IMR-90 (cell line): ENCODE measurements at places on chromosomes 4 and X. TPM values are rescaled to one million over a fixed set of nuclear protein-coding genes. Genes with fewer than 3 reads are reported as not detected.

- no peak for DNase-seq
These were observed 30.9 kb downstream of the STOX2 start for GRCh38 chr4:183936047-183936446.

DNA sequence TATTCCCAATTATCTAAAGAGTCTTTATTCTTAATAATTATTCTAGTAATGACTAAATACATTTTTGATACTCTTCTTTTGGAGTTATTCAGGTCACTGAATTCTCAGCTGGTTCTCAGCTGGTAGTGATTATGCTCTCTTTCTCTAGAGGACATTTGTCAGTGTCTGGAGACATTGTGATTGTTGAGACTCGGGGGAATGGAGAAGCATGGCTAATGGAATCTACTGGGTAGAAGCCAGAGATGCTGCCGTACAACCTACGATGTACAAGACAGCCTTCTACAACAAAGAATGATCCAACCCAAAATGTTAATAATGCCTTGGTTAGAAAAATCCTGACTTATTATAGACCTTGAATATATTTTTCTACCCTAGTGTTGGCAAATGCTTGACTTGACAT, 149.2 kb upstream of the ANKRD50 start:
- DNase-seq = no peak

- no peak for DNase-seq
These were observed 134.1 kb upstream of the GPC4 start for GRCh38 chrX:133549295-133549933.

DNA sequence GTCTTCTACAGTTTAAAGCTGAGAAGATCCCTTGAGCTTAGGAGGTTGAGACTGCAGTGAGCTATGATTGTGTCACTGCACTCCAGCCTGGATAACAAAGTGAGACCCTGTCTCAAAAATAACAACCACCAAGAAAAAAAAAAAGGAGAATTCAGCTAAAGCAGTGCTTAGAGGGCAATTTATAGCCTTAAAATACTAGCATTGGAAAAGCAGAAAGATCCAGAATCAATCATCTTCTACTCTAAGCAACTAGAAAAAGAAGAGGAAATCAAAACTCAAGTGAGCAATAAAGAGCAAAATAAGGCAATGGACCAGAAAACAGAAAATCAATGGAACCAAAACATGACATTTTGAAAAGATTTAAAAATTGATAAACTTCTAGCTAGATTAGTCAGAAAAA, 639 bp upstream of the PI4K2B start:
- no peak for DNase-seq

DNA sequence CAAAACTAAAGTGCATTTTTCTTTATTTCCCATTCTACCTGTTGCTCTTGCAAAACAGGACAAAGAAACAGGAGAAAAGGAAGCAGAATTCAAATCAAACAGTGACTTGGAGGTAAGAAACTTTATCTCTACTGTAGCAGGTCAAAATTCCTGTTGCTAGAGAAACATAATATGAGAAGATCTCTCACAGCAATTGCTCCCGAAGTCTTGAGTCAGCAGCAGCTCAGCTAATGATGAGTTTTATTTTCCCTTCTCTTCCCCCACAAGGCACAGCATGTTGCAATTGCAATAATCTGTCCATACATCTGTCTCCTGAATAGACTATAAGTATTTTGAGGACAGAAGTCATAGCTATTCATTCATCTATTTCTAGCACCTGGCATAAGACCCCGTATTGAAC, 112.7 kb downstream of the CLNK start:
- no peak for DNase-seq

- peak; percentile 25 for DNase-seq
These were observed 17.7 kb downstream of the SPON2 start for GRCh38 chr4:1154523-1155182.

- DNase-seq = no peak
These were observed 15.5 kb upstream of the ADD1 start for GRCh38 chr4:2827874-2828751.

DNA sequence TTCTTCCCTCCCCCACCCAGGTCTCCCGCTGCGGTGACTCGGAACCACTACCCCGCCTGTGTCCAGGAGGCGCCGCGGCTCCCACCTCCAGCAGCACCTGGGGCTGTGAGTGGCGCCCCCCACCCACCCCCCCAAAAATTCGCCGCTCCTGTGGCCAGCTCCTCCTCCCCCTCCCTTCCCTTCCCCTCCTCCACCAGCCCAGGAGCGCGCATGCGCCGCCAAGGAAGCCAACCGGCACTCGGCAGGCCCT, 278 bp downstream of the CLOCK start:
- no peak for DNase-seq

The OTUD6A gene
- not detected in 2 replicates for polyA plus RNA-seq

The CRLF2 gene
- polyA plus RNA-seq = not detected in 2 replicates

GRCh38 chr4:47838445-47838844, 578 bp upstream of the CORIN start:
- DNase-seq = no peak

The STX18 gene
- 20.2 and 23.4 TPM in 2 replicates for polyA plus RNA-seq

DNA sequence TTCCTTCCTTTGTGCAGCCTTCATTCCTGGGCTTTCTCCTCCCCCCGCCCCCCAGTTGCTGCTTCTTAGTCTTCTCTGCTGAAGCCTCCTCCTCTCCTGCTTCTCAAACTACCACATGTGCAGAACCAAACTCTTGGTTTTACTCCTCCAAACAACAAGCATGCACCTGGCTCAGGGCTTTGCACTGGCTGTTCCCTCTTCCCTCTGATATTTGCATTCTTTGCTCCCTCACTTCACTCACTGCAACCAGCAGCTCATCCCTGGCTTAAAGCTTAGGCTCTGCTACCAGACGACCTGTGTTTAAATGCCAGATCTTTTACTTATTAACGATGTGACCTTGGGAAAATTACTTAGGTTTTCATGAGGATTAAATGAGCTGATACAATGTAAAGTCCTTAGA, 51.4 kb downstream of the MED28 start:
- no peak for DNase-seq

- DNase-seq = no peak
These were observed 43.7 kb downstream of the MAGEA9 start for GRCh38 chrX:149825424-149825823.

GRCh38 chrX:134244043-134244442, 7.1 kb downstream of the CCDC160 start:
- DNase-seq = peak; percentile 33

DNA sequence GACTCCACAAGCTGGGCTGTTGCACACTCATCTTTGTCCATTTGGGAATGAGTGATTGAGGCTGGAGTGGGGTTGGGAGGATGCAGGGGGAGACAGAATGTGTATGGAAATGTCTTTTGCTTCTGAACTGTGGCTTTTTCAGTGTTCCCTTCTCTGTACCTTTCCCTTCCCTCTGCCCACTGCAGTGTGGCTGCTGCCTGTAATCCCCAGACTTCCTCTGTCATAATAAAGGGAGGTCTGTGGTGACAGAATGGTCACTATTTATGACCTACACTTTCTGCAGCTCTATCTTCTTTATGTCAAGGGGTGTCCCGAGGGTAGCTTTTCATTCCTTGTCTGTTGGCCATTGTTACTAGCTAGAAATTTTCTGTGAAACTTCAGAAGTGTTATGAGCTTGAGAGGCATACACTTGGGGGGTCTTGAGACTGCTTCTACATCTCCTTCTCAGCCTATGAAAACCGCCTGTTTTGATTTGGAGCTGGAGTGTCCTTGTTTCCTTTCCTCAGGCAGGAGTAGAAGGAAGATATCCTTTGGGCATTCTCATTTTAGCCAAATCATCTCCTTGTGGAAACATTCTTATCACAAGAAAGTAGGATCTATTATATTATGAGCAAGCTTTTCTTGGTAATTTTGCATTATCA, 63.0 kb downstream of the ANK2 start:
- no peak for DNase-seq

GRCh38 chr4:141833209-141833608, 196.8 kb downstream of the IL15 start:
- DNase-seq = no peak

The ADRA2C gene
- polyA plus RNA-seq = 0.14 and 0.36 TPM in 2 replicates

DNA sequence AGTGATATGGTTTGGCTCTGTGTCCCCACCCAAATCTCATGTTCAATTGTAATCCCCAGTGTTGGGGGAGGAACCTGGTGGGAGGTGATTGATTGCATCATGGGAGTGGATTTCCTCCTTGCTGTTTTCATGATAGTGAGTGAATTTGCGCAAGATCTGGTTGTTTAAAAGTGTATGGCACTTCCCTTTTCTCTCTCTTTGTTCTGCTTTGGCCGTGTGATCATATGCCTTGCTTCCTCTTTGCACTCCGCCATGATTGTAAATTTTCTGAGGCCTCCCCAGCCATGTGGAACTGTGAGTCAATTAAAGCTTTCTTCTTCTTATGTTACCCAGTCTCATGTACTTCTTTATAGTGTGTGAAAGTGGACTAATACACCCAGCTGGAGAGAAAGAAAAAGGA, 113.0 kb upstream of the AADAT start:
- no peak for DNase-seq

DNA sequence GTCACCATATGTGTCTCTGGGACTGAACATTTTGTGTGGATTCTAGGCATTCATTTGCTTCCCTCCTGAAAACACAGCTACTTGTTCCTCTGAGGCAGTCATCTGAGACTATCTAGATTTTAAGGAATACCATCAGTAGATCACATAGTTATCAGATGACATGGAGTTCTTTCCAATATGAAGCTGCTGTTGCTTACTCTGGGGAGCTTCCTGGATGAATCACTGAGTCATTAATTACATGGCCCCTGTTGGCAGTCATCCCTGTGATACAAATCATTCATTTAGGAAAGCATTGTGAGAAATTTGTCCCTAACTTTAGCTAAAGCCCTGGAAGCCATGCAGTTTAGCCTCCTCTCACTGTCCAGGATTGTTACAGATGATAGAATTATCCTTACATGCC, 98.2 kb upstream of the ARSJ start:
- DNase-seq = peak; percentile 92

GRCh38 chrX:19761554-19762295, 125.7 kb downstream of the SH3KBP1 start:
- no peak for DNase-seq

The ASB5 gene
- 0.21 and 0.32 TPM in 2 replicates for polyA plus RNA-seq

- DNase-seq = no peak
These were observed 75.7 kb upstream of the GUCY1A1 start for GRCh38 chr4:155590796-155591585.

DNA sequence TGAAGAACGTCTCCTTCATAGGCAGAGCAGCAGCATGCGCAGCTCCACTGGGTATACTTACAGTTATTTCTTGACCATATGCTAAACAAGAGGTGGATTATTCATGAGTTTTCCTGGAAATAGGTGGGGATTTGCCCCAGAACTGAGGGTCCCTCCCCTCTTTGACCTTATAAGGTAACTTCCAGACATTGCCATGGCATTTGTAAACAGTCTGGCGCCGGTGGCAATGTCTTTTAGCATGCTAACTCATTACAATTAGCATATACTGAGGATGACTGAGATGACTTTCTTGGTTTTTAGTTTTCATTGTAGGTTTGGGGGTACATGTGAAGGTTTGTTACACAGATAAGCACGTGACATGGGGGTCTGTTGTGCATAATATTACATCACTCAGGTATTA, 97.3 kb downstream of the MTNR1A start:
- DNase-seq = no peak

The C1GALT1C1 gene
- polyA plus RNA-seq = 19.1 and 20.0 TPM in 2 replicates

DNA sequence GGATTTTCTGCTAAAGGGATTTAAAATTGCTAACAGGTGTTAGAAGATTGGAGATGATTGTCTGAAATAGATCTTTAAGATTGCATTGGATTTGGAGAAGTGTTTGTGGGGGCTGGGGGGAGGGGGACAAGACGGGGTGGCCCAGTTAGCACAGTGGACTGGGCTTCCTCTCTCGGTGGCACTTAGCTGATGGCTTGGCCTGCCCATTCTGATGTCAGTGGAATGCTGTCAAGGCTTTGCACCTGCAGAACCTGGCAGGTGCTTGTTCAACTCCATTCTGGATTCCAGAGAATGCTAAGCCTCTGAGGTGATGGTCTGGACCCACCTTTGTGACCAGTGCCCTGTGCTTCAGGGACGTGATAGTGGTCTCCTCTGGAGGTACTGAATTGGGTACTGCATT, 43.7 kb downstream of the ADD1 start:
- no peak for DNase-seq

The SCRG1 gene
- polyA plus RNA-seq = 0.22 and 0.23 TPM in 2 replicates

- no peak for DNase-seq
These were observed 60.4 kb downstream of the CAMK2D start for GRCh38 chr4:113701169-113701568.

The ATRX gene
- 20.3 and 20.7 TPM in 2 replicates for polyA plus RNA-seq

GRCh38 chr4:113884655-113885054, 94.8 kb downstream of the ARSJ start:
- no peak for DNase-seq

The UGT2B11 gene
- polyA plus RNA-seq = not detected in 2 replicates

DNA sequence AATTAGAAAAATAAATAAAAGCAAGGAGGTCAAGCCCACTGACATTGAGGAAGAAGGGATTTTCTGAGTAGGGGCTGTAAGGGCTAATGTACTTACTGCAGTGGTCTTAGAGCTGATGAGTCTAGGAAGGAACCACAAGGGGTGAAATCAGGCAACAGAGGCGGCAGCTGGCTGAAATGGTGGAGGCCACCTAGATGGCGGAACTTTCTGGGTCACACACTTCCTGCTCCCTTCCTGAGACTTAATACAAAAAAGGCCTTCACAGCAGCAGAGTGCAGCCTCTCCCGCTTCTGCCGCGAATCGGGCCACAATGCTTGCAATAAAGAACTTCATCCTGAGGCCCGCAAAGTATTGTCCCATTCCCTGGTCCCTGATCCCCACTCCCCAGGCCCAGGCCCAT, 15.4 kb downstream of the SNX12 start:
- DNase-seq = no peak

- DNase-seq = no peak
These were observed 7.4 kb downstream of the WDR44 start for GRCh38 chrX:118353081-118353850.

GRCh38 chr4:686413-687040, 2.4 kb downstream of the SLC49A3 start:
- no peak for DNase-seq

- no peak for DNase-seq
These were observed 93.8 kb downstream of the MAMLD1 start for GRCh38 chrX:150456941-150457340.

- no peak for DNase-seq
These were observed 284.9 kb upstream of the PUDP start for GRCh38 chrX:7432901-7433300.

The CCDC120 gene
- 2.0 and 2.2 TPM in 2 replicates for polyA plus RNA-seq

- no peak for DNase-seq
These were observed 14.0 kb downstream of the SOD3 start for GRCh38 chr4:24809376-24809775.
